MM.1S (cell line): ENCODE measurements at places on chromosomes 16 and 17.

DNA sequence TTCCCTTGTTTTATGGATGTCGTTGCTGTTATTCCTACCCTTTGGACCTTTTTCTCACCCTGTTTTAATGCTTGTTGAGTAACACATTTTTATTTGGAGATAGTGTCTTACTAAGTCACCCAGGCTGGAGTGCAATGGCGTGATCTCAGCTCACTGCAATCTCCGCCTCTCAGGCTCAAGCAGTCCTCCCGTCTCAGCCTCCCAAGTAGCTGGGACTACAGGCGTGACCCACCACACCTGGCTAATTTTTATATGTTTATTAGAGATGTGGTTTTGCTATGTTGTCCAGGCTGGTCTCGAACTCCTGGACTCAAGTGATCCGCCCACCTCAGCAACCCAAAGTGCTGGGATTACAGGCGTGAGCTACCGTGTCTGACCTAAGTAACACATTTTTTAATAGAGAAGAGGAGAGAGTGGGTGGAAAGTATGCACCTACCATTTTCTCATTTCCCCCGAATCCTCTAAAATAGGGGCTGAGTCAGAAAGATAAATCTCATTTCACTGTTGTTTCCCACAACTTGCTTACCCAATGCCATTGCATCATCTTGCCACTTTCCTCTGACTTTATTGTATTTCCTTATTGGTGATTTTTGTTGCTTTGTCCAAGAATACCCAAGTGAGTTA lies 7.0 kb downstream of the DHX40 start:
- H3K4me1 ChIP-seq: no peaks in the 10 kb centered on the region
- no peak for DNase-seq
- no peaks in the 10 kb centered on the region for H3K36me3 ChIP-seq

DNA sequence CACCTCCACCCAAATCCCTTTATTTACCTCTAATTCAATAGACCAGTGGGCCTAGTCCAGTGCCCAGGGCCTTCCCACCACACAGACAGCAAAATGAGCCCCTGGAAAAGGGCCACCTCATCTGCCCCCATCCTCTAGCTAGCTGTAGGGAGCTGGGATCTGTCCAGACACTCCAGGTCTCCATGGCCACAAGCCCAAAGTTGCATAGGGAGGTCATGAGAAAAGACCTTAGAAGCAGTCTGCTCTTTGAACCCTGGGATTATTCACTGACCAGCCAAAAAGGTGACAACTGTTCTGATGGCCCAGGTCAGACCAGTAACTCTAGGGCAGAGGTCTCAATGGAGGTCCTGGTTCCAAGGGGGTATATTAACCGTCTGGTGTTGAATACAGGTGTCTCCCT lies 2.0 kb downstream of the CUEDC1 start:
- H3K27ac ChIP-seq: no peak overlapping the region
- no peaks in the 10 kb centered on the region for H3K36me3 ChIP-seq
- DNase-seq: no peak
- peaks cover 60% of the 10 kb centered on the region for H3K27me3 ChIP-seq

DNA sequence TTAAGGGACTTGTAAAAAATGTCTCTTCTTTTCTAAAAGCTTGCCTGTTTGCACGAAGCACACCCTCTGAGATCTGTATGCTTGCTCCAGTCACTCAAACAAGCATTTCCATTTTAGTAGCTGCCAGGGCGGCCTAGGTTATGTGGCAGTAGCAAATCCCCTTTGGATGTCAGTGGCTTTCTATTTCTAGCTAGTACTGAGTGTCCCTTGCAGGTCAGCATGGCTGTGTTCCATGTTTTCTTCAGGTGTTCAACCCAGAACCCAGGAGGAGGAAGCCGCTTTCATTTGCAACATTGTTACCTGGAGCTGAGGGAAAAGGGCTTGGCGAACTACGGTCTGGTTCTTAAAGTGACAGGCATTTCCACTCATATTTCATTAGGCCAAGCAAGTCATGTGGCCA lies 36.4 kb downstream of the FOXL1 start:
- no peak for DNase-seq
- H3K27me3 ChIP-seq: peaks cover 55% of the 10 kb centered on the region
- no peak overlapping the region for H3K4me3 ChIP-seq
- H3K36me3 ChIP-seq: no peaks in the 10 kb centered on the region
- H3K27ac ChIP-seq: no peak overlapping the region

DNA sequence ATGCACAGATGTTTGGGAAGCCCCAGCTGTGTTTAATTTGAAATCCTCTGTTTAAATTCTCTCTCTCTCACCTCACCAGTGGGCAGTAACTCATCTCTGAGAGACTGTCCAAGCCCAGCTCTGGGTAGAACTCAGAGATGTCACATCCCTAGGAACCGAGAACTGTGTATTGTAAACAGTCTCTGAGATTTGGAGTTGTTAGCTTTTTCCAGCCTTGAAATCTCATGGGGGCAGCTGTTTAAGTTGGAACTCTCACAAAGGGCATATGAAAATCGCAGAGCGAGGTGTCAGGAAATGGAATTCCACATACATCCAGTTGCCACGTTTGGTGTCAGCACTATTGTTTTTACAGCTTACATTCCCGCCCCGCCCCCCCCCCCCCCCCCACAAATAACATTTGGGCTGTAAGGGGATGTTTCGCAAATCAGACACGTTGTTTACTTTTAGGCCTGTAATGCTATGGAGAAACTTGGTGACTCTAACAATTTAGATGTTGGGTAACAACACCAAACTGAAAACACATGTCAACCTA lies 34.3 kb downstream of the VPS35L start:
- no peak overlapping the region for H3K27ac ChIP-seq
- no peaks in the 10 kb centered on the region for H3K36me3 ChIP-seq
- DNase-seq: no peak
- H3K27me3 ChIP-seq: no peaks in the 10 kb centered on the region

DNA sequence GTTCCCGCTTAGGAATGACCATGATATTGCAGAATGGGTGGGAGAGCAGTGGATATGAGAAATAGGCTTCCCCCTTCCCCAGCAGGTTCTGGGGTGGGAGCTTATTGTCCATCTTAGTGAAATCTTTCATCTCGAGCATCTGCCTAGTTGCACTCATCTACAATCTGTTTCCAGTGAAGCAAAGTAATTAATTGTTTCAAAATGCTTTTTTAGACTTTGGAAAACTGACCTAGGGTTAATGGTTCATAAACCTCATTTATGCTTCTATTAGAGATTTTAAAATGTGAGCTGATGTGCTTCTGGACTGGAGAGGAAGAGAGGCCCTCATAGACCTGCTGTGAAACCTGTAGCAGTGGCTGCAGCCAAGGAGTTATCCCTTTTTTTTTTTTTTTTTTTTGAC lies 247.7 kb upstream of the XYLT1 start:
- H3K36me3 ChIP-seq: no peaks in the 10 kb centered on the region
- H3K4me1 ChIP-seq: no peaks in the 10 kb centered on the region
- no peak for DNase-seq
- no peaks in the 10 kb centered on the region for H3K27me3 ChIP-seq
- H3K4me3 ChIP-seq: no peak overlapping the region

DNA sequence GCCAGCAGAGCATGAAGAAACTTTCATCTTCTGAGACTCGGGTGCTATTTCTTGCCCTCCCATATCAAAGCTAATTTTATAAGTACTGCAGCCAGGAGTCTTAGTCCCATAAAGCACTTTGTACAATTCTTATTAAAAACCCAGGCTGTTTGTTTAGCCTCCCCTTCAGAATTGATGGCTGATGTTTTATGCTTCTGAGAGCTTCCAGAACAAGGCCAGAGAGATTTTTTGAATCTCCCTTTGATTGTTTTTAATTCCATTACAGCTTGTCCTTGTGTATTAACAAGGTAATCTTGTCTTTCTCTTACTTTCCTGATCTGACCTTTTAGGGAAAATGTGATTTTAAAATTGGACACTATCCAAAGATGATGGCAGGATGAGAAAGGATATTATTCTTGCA lies 16.3 kb downstream of the COQ7 start:
- no peak overlapping the region for H3K27ac ChIP-seq
- no peaks in the 10 kb centered on the region for H3K36me3 ChIP-seq
- H3K4me3 ChIP-seq: no peak overlapping the region
- no peaks in the 10 kb centered on the region for H3K27me3 ChIP-seq
- DNase-seq: no peak

DNA sequence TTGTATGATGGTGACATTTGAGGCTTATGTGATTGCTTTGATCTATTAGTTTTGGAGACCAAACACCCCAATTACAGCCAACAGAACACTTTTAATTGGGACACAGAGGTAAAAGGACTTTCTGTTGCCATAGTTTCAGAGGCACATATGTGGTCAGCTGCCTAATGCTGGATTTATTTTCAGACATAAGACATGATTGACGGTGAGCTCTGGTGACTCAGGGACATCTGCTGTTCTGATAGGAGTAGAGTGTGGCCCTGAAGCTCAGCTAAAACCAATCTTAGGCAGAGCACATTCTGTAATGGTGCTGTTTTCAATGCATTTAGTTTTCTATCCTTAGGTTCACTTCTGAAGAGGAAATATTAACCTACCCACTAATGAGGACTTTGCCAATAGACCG lies 247.1 kb downstream of the UTP18 start:
- H3K36me3 ChIP-seq: no peaks in the 10 kb centered on the region
- no peaks in the 10 kb centered on the region for H3K27me3 ChIP-seq
- H3K4me1 ChIP-seq: no peaks in the 10 kb centered on the region
- DNase-seq: no peak

GRCh38 chr16:3490911-3491629 lies 4.2 kb downstream of the C16orf90 start:
- H3K27ac ChIP-seq: no peak overlapping the region
- H3K27me3 ChIP-seq: no peaks in the 10 kb centered on the region
- H3K4me3 ChIP-seq: no peak overlapping the region
- no peaks in the 10 kb centered on the region for H3K36me3 ChIP-seq
